ENCODE measurements at places on chromosomes 1 and 21. TPM values are rescaled to one million over a fixed set of nuclear protein-coding genes. Genes with fewer than 3 reads are reported as not detected.

GRCh38 chr1:35184495-35185199, 8.3 kb downstream of the SFPQ start:
- DNase-seq = no peak

Gene NCAM2
- total RNA-seq = 2.4 TPM

Gene ACKR1
- not detected for total RNA-seq

Gene SAMSN1
- not detected for total RNA-seq

DNA sequence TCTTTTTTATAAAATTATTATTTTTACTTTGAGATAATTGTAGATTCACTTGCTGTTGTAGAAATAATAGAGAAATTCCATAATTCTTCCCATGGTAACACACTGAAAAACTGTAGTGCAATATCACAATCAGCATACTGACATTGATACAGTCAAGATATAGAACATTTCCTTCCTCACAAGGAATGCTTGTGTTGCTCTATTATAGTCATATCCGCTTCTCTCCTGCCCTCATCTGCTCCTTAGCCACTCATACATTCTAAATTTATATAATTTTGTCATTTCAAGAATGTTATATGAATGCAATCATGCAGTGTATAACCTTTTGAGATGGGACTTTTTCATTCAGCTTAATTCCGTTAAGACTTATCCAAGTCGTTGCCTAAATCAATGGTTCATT, 320.2 kb downstream of the BARHL2 start:
- DNase-seq = no peak

DNA sequence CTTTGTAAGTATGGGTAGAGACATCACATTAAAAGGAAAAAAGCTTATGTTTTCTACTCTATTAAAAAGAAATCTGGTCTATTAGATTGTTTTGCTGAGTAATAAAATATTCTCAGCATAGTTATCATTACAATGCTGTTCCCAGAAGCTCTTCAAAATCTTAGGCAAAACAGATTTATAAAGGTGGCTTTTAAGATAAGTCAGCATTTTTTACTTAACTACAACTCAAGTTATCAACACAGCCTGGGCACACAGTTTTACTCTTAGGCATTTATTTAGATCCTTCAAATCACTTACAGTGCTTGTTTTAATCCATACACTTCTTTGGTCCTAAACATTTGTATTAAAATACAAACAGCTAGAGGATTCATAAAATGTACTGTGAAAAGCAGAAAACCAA, 534.8 kb upstream of the NCAM2 start:
- DNase-seq = no peak

DNA sequence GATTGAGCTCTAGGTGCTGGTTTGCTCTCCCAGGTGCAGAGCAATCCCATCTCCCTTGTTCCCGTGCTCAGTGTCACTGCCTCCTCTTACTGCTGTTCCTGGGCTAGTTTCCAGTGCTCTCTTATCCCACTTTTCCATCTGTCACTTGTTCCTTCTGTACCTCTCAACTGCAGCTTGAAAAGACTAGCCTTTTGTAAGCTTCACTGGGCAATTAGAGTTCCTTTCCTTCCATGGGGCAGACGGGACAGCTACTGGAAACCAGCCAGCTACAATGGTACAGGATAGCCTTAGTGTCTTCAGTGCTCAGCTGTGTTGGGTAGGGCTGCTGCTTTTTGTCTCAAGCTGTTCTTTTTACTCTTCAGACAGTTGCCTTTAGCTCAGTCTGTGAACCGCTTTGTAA, 31.6 kb downstream of the AGT start:
- peak; percentile 42 for DNase-seq

DNA sequence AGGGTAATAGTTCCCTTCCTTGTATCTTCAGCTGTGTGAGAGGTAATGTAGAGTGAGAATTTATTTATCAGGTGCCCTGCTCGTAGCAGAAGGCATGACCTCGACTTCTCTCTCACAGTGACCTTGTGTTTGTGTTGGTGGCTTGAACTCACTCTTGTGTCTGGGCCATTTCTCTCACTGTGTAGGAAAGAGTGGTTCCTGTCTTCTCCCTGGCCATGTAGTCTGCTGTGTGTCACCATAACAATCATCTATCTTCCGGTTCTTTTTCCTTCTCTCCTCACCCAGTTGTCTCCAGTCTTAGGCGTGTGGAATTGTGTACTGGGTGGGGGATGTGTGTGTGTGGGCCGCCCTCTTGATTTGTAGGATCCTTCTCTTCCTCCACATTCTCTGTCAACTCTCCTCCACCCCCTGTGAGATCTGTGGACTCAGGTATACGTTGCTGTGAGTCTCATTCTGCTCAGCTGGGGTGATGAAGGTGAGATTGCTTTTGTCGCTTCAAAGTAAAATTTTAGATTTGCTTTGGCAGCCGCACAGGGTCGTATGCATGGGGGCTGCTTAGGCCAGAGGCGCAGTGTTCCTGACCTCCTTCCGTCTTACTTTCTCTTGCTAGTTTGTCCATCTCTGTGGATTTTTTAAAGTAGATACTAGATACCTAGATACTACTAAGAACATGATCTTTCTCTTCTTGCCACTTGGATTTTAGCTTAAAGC, 31.6 kb downstream of the MAPKAPK2 start:
- DNase-seq = no peak

- no peak for DNase-seq
Observed at GRCh38 chr1:67952071-67952470, 98.4 kb downstream of the DIRAS3 start.

- DNase-seq = peak; percentile 94
Observed at GRCh38 chr1:39132505-39133339, 71.8 kb upstream of the MACF1 start.

Gene NPHS2
- not detected for total RNA-seq

Data from PC-3 (cell line).